NCI-H1092 (cell line): ENCODE measurements at places on chromosomes 2 and 18.
A peak's percentile ranks its signal among the peaks of the same experiment; 100 is the strongest.

DNA sequence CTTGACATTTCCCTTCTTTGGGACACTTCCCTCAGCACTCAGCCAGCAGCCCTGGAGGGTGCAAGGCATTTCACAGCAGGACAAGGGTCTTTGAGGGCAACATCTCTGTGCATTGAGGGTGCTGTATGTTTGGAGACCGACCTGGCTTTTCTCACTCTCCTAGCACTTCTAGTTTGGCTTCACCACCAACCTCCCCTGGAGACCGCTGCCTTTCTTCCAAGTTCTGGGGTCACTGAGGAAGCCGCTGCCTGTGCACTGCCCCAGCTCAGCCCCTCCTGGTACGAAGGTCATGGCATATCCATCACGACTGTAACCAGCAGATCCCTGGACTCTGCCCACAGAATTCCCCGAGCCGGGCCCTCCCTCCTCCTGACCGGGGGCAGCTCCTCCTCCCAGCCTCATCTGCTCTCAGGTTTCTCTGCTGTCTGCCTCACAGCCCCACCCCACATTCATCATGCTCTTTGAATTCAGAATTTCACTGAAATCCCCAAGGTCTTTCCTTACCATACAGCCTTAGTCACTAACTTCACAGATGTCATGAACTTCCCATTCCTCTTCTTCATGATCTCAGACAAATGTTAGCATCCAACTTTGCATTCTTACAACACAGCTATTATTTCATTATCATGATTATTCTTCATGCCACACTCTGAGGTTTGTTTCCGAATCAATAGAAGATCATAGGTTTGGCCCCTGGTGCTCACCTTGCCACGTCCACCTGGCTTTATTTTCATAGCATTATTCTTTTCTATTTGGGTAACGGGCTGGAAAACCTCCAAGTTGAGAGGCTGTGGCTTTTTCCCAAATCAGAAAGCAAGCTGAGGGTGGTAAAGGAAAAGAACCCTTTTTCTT lies 113.0 kb upstream of the COPS8 start:
- peak; percentile 3 for DNase-seq

- DNase-seq, result no peak
Measured at GRCh38 chr2:198517976-198518375, 713.6 kb downstream of the PLCL1 start.

GRCh38 chr2:15624903-15625302 lies 33.2 kb downstream of the DDX1 start:
- no peak for DNase-seq

DNA sequence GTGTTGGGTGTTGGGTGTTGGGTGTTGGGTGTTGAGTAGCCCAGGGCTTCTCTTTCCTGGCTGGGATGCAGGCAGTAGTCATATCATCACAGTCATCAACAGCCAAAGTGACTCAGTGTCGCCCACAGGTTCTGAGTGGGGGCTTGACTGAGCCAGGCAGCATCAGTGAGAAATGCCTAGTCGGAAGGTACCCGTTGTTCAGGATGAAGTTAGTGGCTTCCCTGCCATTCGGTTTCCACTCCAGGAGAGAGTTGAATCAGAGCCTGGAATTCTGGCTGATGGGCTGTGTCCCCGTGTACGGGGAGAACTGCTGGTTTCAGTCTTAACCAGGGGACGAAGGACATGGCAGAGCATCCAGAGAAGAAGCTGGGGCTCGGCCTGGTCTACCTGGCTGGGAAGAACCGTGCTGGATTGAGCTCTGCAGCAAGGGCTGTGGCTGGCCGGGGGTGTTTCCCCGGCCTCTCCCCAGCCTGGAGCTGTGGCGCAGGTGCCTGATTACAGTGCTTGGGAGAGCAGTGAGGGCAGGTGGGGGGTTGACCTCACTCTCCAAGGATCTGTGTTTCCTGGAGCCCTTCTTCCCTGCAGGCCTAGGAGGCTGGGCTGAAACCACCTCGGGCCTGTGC lies 49.4 kb downstream of the AGAP1 start:
- DNase-seq, result no peak

GRCh38 chr18:31056296-31056695 lies 13.8 kb upstream of the DSC3 start:
- DNase-seq, result no peak

GRCh38 chr2:101501443-101501842 lies 26.5 kb upstream of the RFX8 start:
- no peak for DNase-seq

DNA sequence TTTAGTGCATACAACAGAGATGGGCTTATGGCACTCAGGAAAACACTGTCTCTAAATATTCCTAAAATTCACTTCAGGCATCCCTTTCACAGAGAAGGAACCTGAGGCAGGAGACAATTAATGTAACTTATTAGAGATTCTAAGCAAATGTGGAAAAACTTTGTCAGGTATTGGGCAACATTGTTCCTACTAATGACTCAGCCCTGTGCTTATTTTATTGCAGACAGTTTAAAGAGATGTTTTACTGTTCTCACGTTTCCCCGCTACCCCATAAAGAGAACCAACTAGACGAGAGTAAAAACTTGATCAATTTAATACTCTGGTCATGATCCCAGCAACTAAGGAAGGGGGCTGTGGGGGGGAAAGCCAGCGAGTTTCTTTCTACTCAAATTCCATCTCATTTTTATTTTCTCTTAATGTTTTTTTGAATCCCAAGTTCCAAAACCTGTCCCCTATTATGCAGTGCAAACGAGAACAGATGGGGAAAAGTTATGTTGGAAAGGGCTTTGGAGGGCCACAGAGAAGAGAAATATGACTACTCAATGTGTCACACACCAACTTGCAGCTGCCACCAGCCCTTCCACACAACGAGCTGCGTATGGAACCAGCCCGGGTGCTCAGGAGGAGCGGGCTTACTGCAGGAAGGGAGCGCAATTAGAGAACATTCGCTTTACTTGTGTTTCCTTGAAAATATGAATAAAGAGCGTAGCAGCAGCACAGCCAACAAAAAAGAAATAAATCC lies 18.7 kb upstream of the ACVR1 start:
- DNase-seq, result no peak

DNA sequence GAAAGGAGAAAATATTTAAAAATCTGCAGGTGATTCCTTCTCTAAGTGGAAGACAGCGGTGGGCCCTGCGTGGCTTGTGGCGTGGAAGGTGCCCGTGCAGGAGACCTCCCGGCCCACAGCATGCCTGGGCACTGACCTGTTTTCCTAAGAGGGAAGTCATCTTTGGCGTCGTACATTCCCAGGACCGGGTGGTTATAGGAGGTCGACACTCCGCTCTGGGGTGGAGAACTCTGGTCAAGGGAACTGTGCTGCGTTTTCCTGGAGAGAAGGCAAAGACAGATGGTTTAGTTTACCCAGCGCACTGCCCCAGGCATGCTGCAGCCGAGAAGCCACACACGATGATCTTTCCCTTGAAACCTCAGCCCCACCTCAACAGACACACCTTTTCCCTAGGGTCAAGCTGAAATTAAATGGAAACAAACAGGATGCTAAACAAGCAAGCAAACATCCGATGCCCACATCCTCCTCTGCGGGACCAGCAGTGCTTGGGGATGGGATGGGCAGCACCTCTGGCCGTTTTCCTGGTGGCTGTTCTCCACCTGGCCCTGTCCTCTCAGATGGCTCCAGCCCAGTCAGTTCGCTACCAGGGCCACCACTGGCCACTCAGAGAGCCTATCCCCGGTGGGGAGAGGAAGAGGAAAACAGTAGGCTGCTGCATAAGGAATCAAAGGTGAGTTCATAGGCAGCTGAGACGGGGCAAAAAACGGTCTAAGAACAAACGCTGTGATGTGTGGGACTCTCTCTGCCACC lies 244.1 kb downstream of the HDAC4 start:
- DNase-seq, result no peak
